GM04503 (cell line): ENCODE measurements at places on chromosomes 5 and 9.

GRCh38 chr5:112649882-112650281, 87.8 kb upstream of the APC start:
- no peak for DNase-seq

GRCh38 chr9:71001780-71002386, 119.5 kb downstream of the TRPM3 start:
- DNase-seq = no peak

DNA sequence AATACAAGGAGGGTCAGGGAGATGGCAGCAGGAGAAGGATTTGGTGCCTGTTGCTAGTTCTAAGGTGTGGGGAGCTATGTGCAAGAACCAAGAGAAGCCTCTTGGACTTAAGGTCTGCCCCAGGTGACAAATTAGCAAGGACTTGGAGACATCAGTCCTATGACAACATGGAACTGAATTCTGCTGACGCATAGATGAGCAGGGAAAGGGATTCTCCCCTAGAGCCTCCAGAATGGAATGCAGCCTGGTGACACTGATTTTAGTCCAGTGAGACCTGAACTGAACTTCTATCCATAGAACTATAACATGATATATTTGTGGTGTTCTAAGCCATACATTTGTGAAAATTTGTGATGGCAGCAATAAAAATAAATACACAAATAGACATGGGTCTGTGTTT, 215.6 kb downstream of the ESM1 start:
- no peak for DNase-seq

GRCh38 chr5:14272548-14273205, 129.5 kb downstream of the TRIO start:
- no peak for DNase-seq

DNA sequence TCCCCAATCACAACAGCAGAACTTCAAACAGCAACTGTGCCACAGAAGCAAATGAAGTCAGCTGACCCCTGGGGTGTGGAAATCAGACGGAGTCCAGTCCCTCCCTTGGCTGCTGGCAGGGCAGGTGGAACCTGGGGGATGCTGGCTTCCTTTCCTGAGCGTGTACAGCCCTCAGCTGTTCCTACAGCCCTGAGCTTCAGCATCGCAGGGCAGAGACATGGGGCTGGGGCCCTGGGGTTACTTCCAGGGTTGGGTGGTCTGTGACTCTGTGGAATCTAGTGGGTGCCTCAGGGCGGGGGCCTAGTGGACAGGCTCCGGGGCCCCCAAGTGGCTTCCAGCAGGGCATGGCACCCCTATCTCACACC, 7.3 kb upstream of the RXRA start:
- DNase-seq = no peak

DNA sequence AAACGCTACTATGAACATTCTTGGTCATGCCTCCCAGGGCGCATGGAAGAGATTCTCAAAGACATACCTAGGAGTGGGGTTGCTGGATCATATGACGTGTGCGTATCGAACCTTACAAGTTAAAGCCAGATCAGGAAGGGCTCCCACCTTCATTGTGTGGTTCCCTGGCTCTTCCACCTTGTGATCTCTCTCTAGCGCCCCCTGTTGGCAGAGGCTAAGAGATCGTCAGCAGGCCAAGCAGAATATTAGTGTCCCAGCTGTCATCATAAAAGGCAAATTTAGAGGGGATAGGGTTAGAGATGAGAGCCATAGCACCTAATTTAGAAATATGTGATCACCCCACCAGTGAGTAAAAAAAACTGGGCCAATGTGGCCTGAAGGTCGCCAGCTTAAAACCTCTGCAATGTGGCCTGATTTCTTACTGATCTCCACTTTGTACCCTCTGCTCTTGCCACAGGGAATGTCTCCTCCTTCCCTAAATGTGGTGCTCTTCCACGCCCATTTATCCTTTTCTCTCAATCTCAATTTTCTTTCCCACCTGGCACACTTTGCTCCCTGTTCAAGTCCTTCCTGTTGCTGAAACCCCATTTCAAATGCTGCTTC, 91.7 kb upstream of the SHB start:
- no peak for DNase-seq

- DNase-seq = no peak
These were observed 245.5 kb downstream of the AUH start for GRCh38 chr9:91116211-91116610.

DNA sequence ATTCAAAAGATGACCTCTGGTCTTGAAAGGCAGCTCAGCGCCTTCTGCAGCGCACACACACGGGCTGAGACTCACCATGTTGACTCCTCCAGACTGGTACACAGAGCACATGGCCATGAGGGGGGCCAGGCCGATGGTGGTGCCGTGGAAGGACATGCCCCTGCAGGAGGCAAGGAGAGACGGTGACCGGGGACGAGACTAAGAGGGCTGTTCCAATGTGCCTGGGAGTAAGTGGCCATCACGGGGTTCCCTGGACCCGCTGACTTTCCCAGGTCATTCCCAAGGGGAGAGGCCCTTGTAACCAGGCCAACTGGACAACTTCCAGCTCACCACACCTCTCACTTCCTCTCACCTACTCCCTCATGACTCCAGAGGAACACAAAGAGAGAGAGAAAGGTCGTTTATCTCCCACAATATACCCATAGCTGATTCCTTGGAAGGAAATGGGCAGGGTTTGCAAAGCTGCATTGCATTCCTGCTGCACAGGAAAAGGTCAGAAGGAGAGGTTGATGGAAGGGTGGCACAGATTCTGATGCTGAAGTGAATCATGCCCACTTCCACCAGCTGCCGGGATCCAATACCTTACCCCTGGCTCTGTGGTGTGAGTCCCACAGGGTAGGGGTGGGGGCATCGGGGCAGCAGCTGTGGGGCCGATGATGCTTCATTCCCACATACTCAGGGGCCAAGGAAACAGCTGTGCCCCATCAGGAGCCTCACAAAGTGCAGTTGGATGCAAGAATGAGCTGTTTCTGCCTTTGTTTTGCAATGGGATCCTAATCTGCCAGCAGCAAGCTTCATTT, 47.2 kb downstream of the NIPAL4 start:
- no peak for DNase-seq

DNA sequence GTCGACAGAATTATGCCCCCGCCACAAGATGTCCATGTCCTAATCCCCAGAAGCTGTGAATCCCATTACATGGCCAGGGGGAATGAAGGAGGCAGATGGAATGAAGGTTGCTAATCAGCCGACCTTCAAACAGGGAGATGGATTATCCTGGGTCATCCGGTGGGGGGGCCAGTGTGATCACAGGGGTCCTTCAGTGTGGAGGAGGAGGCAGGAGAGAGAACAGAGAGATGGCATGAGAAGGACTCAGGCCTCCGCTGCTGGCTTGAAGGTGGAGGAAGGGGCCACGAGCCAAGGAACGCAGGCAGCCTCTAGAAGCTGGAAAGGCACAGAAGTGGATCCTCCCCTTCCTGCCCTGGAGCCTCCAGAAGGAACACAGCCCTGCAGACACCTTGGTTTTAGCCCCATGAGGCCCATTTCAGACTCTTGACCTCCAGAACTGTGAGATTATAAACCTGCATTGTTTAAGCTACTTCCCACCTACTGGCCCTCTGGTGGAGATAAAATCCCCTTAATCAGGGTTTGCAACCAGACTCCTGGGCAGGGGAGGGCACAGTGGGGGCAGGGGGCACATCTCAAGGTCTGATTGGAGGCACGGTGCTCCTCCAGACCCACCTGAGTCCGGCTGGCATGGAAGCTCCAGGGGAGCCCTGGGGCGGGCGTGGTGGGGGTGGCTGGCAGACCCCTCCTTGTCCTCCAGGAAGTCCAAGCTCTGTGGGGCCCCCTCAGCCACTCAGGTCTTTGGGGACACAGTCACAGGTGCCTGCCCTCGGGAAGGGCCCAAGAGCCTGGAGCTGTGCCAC, 13.8 kb downstream of the PTGES2 start:
- no peak for DNase-seq

- peak; percentile 3 for DNase-seq
These were observed 617.6 kb downstream of the KIF4B start for GRCh38 chr5:155631116-155631515.

- DNase-seq = no peak
These were observed 72.1 kb upstream of the GALNT10 start for GRCh38 chr5:154118385-154118784.

GRCh38 chr5:27011274-27011673, 27.1 kb downstream of the CDH9 start:
- no peak for DNase-seq

- DNase-seq = no peak
These were observed 120.8 kb downstream of the DMRT2 start for GRCh38 chr9:1170918-1171317.

DNA sequence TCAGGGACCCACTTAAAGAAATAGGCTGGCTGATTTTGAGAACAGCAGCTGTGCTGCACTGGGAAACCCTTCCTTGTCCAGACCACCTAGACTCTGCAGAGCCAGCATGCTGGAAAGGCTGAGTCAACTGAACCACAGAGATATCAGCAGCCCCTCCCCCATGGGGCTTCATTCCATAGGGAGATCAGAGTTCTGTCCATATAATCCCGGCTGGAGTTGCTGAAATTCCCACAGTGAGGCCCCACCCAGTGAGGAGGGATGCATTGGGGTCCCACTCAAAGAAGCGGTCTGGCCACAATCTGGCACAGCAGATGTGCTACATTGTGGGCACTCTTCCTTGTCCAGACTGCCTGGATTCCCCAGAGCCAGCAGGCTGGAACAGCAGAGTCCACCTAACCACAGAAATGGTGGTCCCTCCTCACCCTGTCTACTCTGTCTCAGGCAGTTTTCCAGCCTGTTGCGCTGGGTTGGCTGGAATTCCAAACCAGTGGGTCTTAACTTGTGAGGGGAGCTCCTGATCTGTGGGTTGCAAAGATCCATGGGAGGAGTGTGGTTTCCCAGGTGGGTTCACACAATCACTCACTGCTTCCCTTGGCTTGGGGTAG, 127.1 kb downstream of the RNF180 start:
- DNase-seq = no peak

- no peak for DNase-seq
These were observed at the start of gene TMEM8B for GRCh38 chr9:35829084-35829763. TSS of gene TMEM8B (plus strand) at chr9:35829228. CDS start at chr9:35829448, 220 bp downstream.

GRCh38 chr9:12817702-12818101, 42.9 kb downstream of the LURAP1L start:
- DNase-seq = no peak

- DNase-seq = no peak
These were observed 2.4 kb upstream of the SMC2 start for GRCh38 chr9:104091708-104092107.

DNA sequence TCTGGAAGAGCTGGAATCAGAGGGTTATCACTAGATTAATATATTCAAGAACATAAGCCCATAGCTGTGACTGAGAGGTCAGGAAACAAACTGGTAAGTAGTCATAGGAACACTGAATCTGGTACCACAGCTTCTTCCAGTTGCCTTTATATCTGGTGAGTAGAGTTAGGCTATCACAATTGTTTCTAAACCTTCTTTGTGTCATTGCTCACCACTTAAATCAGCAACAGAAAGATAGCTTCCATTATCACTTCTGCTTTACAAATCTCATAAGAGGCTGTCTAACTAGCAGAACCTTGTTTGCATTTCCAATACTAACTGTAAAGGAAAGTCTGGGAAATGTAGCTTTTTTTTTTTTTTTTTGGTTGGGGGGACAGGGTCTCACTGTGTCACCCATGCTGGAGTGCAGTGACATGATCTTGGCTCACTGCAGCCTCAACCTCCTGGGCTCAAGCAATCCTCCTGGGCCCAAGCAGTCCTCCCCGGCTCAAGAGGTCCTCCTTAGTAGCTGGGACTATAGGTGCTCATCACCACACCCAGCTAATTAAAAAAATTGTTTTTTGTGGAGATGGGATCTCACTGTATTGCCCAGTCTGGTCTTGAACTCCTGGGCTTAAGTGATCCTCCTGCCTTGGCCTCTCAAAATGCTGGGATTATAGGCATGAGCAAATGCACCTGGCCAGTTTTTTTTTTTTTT, 22.0 kb downstream of the CDC42SE2 start:
- no peak for DNase-seq

DNA sequence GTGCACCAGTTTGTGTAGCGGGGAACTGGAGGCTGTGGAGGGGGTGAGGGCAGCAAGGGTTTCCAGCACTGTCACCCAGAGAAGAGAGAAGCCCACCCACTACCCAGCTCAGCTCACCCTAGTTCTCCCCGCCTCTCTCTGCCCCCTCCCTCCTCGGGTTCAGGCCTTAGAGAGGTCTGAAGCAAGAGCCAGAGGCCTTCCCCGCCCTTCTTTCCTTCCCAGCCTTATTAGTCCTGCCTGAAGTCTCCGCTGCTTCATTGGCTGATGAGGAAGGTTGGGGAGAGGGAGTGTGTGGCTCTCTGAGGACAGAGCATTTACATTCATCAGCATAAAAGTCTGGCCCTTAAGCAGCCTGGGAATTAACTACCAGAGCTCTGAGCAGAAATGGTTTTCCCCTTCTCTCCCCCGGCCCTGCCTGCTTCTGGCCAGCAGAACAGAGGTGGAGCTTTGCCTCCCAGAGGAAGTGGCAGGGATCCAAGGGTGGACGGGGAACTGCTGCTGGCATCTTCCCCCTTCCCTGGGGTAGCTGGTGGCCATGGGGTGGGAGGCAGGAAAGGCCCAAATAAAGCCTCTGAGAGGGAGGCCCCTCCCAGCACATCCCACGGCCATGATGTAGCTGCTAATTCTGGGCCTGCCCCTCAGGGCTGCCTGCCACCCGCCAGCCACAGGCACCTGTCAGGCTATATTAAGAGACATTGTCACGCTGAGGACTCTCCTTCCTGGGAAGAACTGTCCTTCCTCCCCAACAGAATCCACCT, 4.1 kb downstream of the DNAJB5 start:
- no peak for DNase-seq

- no peak for DNase-seq
These were observed 60.3 kb downstream of the SNX30 start for GRCh38 chr9:112810696-112811490.

DNA sequence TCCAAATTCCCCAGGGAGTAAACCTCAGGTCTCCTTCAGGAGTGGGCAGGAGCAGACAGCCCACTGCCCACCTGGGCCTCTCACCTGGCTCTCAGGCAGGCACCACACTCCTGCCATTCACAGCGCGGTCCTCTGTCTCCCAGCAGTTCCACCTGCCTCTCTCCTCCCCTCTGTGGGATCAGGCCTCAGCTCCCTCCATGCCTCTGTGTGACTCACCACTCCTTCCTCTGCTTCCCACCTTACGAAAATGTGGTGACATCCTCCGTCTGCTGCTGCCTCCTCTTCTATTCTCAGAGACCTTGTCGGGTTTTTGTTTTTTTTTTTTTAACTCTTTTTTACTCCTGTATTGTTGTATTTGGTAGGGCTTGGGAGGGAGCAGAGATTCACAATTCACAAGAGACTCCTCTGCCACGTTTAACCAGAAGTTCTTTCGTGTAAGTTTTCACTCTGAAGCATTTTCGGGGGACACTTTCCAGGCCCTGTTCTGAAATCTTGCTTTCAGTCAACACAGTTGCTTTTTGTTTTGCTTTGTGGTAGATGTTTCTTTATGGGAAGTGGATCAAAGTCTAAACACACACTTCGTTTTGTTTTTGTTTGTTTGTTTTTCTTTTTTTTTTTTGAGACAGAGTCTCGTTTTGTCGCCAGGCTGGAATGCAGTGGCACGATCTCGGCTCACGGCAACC, 21.1 kb upstream of the CDKN2AIPNL start:
- DNase-seq = no peak
